Suprapubic skin (tissue), 4 donors: ENCODE measurements at places on chromosomes 13 and 19.

- DNase-seq, result no peak
These were observed 5.7 kb upstream of the ZC3H13 start for GRCh38 chr13:46058268-46058667.

DNA sequence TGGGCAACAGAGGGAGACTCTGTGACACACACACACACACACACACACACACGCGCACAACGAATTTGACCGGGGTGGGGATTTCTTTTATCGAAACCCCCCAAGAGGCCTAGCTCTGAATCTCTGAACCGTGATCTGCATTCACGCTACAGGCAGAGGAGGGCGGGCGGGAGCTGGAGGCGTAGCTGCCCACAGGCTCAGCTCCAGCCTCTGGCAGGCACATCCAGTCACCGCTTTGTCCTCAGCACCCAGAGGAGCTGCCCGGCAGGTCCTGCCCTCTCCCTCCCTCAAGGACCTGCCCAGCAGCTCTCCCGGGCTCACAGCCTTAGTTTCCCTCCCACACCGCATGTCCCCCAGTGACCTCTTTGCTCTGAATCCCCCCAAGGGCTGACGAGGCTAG is 20.0 kb downstream of the CILP2 start:
- DNase-seq, result no peak

GRCh38 chr19:54439174-54439851 is 9.7 kb upstream of the LENG8 start:
- peak; percentile 71 for DNase-seq

DNA sequence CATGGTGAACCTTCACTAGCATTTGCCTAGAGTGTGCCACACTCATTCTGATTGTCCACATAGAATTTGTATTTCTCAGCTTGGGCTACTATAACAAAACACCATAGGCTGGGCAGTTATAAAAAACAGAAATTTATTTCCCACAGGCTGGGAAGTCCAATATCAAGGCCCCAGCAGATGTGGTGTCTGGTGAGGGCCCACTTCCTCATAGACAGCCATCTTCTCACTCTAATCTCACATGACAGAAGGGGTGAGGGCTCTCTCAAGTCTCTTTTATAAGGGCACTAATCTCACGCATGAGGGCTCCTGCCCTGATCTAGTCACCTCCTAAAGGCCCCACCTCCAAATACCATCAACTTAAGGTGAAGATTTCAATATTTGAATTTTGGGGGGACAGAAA is 53.6 kb downstream of the LRRC63 start:
- no peak for DNase-seq

GRCh38 chr13:23820530-23820929 is 68.7 kb downstream of the MIPEP start:
- DNase-seq, result no peak

DNA sequence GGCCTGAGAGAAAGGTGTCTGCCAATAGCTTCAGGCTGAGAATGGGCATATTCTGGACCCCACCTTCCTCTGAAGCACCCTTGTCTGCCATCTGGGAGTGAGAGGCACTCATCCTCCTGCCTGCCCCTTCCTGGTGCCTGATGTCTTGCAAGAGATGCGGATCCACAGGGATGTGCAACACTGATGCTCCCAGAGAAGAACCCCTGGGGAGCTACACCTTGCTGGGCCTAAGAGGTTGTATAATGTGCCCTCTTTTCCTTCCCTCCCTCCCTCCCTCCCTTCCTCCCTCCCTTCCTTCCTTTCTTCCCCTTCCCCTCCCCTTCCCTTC is 34.6 kb downstream of the ADPRHL1 start:
- no peak for DNase-seq
